ENCODE measurements at places on chromosomes 3 and 15.

DNA sequence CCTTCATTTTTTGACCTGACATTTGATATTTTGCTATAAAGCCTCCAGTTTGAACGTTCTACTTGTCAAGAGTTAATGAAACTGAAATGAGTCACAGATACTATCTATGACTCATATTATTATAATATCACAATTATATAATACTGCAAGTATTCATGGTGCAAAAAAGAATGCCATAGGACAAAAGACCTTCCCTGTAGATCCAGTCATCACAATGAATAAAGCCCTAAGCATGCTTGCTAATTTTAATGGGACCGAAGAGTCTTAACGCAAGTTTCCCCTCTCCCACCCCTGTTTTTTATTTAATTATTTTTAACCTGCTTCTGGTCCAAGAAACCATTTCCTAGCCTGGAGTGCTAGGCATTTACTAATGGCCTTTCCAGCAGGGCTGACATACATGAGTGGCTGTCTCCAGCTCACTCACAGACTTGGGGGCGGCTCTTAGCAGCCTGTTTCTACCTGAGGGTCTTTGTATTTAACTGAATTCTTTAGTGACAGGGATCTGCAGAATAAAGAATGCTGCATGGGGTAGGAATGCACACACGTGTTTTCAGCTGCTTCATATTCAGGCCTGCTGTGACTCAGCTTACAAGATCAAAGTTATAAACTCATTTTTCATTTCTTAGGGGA is 61.2 kb downstream of the THBS1 start:
- no peak for DNase-seq

DNA sequence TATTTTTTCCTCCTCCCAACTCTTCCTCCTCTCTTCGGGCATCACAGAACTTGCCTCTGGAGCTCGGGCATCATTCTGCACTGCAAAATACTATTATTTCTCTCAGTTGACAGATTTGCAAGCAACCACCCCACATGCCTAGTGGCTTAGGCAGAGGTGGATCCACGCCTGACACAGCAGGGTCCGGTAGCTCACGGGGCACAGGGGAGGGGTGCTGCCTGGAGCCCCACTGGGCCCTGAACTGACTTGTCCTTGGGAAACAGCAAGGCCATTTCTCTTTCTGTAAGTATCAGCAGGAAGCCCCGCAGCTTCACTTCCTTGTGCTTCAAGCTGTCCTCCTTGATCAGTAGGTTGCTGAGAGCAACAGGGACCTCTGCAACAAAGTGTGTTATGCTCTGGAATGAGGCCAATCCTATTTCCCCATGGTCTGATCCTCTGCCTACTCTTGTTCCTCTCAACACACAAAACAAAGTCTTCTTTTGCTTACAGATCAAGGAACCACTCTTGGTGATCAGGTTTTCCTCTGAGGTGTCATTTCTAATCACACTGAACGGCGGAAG is 69.1 kb downstream of the FAM174B start:
- no peak for DNase-seq

DNA sequence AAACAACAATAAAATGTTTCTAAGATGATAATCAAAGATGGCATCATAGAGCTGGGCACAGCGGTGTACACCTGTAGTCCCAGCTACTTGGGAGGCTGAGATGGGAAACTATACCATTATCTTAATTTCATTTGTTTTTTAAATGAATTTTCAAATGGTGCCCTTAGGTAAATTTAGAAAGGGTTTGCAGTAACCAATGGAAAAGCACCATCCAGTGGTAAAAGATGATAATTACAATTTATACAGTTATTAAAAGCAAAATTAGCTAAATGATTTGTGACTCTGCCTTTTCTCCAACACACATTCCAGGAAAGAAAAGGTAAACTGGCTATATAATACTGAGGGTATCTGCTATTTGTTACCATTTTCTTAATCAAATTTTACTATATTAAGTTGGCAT is 14.4 kb upstream of the ANKRD28 start:
- DNase-seq = no peak

- DNase-seq = no peak
These were observed 22.6 kb downstream of the SFMBT1 start for GRCh38 chr3:53023072-53023823.

GRCh38 chr15:74497584-74497983 is 36.6 kb upstream of the UBL7 start:
- no peak for DNase-seq

DNA sequence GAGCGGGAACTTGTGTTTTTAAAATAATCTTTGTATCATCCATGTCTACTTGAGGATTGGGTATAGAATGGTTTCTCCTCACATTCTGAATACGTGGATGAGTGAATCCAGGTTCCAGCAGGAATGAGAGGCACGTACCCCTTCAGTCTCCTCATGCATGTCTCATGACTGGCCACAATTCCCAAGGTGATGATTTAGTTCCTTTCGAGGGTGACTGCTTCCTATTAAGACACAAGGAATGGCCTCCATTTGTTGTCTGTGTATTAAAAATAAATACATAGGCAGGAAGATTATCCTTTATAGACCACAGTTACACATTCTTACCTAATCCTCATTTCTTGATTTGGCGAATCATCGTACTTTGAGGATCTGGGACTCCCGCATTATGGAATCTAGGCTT is 217.0 kb upstream of the LRIG1 start:
- no peak for DNase-seq

- DNase-seq = no peak
These were observed 4.4 kb downstream of the DALRD3 start for GRCh38 chr3:49013738-49014660.

Data from activated naive CD4-positive, alpha-beta T cell (primary cell).